IMR-90 (cell line): ENCODE measurements at places on chromosomes 4 and X. TPM values are rescaled to one million over a fixed set of nuclear protein-coding genes. Genes with fewer than 3 reads are reported as not detected.

The COL4A6 gene
- total RNA-seq: 0.28 and 0.36 TPM in 2 replicates

The NAP1L3 gene
- 2.2 and 5.3 TPM in 2 replicates for total RNA-seq

DNA sequence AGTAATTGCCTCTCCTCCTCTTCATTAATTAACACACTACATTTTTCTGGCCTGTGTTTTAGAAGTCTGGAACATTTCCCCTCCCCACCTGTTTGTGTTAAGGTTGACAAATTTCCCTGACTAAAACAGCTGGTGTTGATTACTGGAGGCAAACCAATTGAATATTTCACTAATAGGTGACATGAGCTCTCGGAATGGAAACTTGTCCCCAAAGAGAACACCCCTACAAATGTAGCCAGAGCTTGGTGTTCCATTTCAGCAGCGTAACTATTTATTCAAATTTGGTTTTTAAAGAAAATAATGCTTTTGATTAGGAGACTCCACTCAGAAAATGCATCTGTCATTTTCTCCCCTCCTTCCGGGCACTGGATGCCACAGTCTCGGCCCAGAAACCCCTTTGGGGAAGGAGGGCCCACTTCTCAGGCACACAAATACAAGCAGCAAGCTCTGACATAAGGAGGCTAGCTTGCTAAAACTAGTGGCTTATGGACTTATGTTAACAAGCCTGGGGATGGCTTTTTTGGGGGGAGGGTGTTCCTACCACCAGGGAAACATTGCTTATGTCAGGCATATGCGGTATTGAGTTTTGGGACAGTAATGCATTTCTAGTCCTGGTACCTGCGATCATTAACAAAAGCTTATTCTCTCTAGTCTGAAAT lies 2.2 kb downstream of the RNF150 start:
- peaks cover 4% of the 10 kb centered on the region for H3K4me1 ChIP-seq
- 0 out of 2 replicates have a peak, but pooled peaks cover 2% of the 10 kb centered on the region for H3K27me3 ChIP-seq
- H3K4me3 ChIP-seq: peak overlapping the region; percentile 97; the same call in 1 of the 2 replicates
- no peak for DNase-seq

DNA sequence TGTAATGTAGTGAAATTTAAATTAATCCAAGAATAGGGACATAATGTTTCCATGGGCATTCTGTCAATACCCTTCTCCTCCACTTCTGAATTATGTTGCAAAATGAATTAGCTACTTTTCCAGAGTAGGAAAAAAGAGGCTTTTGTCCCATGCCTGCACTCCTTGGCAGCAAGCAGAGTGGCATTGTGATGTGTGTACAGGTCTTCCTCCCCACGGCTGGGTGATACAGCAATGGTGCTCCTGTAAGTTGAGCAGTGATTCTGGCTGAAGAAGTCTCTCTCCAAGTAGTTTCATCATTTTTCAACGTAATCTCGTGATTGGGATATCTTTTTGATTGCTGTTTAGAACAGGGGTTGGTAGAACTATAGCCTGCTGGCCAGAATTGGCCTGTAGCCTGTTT lies 59.9 kb downstream of the KIT start:
- H3K4me3 ChIP-seq: no peak overlapping the region
- no peak for DNase-seq
- no peaks in the 10 kb centered on the region for H3K27me3 ChIP-seq
- peaks cover 2% of the 10 kb centered on the region for H3K4me1 ChIP-seq
- no peak overlapping the region for H3K27ac ChIP-seq

The APELA gene
- not detected in 2 replicates for total RNA-seq

The ING2 gene
- total RNA-seq: 2.5 and 9.7 TPM in 2 replicates

The TLR7 gene
- not detected in 2 replicates for total RNA-seq

DNA sequence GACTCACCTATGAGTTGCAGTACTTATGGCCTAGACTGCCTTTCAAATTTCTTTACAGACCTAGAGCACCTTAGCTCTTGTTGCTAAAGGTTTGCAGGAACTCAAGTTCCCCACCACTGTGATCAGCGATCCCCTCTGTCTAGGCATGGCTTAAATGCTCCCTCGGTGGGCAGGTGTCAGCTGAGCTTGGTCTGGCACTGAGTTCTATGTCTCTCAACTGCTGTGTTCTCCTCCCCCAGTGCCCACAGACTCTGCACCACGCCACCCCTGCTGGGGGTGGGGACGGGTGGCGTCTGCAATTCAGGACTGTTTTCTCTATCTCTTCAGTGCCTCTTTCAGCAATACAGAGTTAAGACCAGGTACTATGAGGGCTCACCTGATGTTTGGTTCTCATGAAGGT lies 30.5 kb downstream of the TMEM271 start:
- H3K27ac ChIP-seq: no peak overlapping the region
- no peak overlapping the region for H3K4me3 ChIP-seq
- H3K36me3 ChIP-seq: no peaks in the 10 kb centered on the region
- no peak for DNase-seq

DNA sequence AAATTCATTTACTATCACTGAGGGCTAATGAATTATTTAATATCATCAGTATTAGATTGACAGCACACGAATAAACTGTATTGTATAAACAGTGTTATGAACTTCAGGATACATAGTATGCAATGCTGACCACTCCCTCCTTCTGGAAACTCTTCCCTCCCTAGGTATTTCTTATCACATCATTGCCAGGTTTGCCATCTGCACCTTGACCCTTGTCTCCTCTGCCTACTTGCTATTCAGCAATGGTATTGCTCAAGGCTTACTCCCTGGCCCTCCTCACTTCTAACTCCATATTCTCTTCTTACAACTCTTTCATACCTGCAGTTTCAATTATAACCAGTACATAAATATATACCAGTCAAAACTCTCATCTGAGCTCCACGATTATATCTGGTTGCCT lies 38.9 kb downstream of the ATP8A1 start:
- no peak overlapping the region for H3K27ac ChIP-seq
- H3K4me3 ChIP-seq: no peak overlapping the region
- H3K4me1 ChIP-seq: no peaks in the 10 kb centered on the region
- no peak for DNase-seq
- no peaks in the 10 kb centered on the region for H3K36me3 ChIP-seq

The BEX3 gene
- 114 and 332 TPM in 2 replicates for total RNA-seq

The MAGEB1 gene
- total RNA-seq: not detected in 2 replicates

DNA sequence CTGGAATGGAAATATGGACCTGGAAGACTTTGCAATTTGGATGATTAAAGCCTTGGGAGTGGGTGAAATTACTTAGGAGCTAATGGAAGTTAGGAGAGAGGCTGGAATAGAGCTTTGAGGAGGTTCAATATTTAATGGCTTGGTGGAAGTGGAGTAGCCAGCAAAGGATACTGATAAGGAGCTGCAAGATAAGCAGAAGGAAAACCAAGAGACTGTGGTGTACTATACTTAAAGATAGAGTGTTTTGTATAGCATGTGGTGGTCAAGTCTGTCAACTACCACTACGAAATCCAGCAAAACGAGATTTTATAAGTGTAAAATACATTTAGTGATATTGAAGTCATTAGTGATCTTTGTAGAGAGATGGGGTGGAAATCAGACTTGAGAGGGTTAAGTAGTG lies 54.0 kb upstream of the TMLHE start:
- H3K4me1 ChIP-seq: no peaks in the 10 kb centered on the region
- no peak overlapping the region for H3K27ac ChIP-seq
- no peaks in the 10 kb centered on the region for H3K27me3 ChIP-seq
- no peak overlapping the region for H3K4me3 ChIP-seq
- H3K36me3 ChIP-seq: no peaks in the 10 kb centered on the region

The TBX22 gene
- total RNA-seq: not detected in 2 replicates

DNA sequence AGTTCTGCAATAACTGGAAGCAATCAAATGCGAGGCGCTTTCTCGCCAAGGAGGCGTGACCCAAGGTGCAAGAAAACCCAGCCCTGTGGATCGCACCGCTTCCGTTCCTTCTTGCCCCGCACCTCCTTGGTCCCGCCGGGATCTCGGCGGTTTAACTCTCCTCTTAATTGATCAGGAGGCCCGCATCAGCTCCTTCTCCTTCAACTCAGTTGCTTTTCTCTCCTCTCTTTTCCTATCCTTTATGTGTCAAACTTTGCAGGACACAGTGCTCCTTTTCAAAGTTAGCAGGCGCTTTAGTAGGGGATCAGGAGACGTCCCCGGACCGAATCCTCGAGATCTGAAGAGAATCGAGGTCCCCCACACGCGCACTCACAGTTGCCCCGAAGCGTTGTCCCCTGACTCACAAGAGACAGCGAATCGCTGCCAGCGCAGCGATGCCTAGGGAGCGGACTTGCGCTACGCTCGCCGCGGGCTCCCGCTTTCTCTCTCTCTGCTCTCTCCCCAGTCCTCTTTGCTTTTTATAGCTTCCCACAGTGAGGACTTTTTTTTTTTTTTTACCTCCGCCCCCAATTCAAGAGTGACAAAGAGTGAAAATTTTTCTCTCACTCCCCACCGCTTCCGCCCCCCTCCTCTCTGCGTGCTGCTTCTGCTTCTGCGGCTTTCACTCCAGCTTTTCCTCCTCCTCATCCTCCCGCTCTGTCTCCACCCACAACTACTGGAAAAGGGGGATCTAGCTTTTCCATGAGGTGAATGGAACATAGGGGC lies at the start of gene DKK2:
Gene DKK2 (minus strand): TSS at position 495 of the 765 bp plus-strand sequence. CDS start 722 bp downstream, outside the sequence.
- H3K4me1 ChIP-seq: no peaks in the 10 kb centered on the region
- H3K36me3 ChIP-seq: no peaks in the 10 kb centered on the region
- DNase-seq: peak; percentile 28
- no peak within 1 kb of the TSS for H3K27ac ChIP-seq
- peak within 1 kb of the TSS; percentile 8 for H3K4me3 ChIP-seq

- no peaks in the 10 kb centered on the region for H3K36me3 ChIP-seq
- H3K27me3 ChIP-seq: no peaks in the 10 kb centered on the region; the same call in 1 of the 2 replicates
- H3K4me3 ChIP-seq: no peak overlapping the region
- H3K4me1 ChIP-seq: peaks cover 13% of the 10 kb centered on the region; the same call in 1 of the 2 replicates
Measured at GRCh38 chr4:172998527-172999469, 169.8 kb upstream of the GALNT7 start.

GRCh38 chr4:90207887-90208454 lies 80.8 kb downstream of the CCSER1 start:
- no peak overlapping the region for H3K27ac ChIP-seq
- H3K36me3 ChIP-seq: no peaks in the 10 kb centered on the region
- H3K4me1 ChIP-seq: no peaks in the 10 kb centered on the region
- no peaks in the 10 kb centered on the region for H3K27me3 ChIP-seq
- no peak for DNase-seq
- H3K4me3 ChIP-seq: no peak overlapping the region

DNA sequence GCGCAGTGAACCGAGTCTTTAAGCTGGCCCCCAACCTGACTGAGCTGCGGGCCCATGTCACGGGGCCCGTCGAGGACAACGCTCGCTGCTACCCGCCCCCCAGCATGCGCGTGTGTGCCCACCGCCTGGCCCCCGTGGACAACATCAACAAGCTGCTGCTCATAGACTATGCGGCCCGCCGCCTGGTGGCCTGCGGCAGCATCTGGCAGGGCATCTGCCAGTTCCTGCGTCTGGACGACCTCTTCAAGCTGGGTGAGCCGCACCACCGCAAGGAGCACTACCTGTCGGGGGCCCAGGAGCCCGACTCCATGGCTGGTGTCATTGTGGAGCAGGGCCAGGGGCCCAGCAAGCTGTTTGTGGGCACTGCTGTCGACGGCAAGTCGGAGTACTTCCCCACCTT lies 2.2 kb downstream of the PLXNA3 start:
- peaks cover 43% of the 10 kb centered on the region for H3K36me3 ChIP-seq
- no peak for DNase-seq
- H3K27me3 ChIP-seq: no peaks in the 10 kb centered on the region
- peaks cover 4% of the 10 kb centered on the region; the same call in 1 of the 2 replicates for H3K4me1 ChIP-seq
- H3K27ac ChIP-seq: no peak overlapping the region; the same call in 1 of the 2 replicates
- H3K4me3 ChIP-seq: peak overlapping the region; percentile 74

DNA sequence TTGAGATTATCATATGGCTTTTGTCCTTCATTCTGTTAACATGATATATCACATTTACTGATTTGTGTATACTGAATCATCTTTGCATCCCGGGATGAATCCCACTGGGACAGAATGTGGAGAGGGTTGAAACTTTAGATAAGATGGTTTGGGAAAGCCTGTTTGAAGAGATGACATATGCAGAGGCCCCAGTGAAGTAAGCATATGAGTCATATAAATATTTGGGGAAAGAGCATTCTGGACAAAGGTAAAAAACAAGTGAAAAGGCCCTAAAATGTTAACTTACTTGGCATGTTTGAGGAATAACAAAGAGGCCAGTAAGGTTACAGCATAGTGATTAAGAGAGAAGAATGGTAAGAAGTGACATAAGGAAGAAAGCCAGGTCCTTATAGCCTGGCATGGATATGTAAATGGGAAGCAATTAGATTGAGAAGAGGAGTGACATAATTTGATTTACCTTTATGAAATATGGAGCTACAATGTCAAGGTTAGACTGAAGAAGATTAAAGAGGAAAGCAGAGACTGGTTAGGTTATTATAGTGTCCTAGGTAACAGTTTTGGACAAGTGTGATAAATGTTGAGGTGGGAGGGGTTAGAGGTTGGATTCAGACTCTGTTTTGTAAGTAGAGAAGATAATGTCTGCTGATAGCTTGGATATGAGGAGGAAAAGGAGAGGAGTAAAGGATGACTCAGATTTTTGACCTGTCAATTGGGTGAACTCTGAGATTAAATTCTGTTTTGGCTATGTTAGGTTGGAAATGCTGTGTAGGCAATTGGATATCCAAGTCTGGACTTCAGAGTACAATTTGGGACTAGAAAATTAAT lies 54.6 kb upstream of the DRP2 start:
- no peaks in the 10 kb centered on the region; the same call in 1 of the 2 replicates for H3K27me3 ChIP-seq
- H3K27ac ChIP-seq: no peak overlapping the region
- H3K4me3 ChIP-seq: no peak overlapping the region
- H3K4me1 ChIP-seq: peaks cover 4% of the 10 kb centered on the region
- no peaks in the 10 kb centered on the region for H3K36me3 ChIP-seq

GRCh38 chr4:99828477-99828876 lies 11.8 kb downstream of the DAPP1 start:
- H3K4me3 ChIP-seq: no peak overlapping the region
- H3K36me3 ChIP-seq: no peaks in the 10 kb centered on the region
- H3K27me3 ChIP-seq: peaks cover 2% of the 10 kb centered on the region; the same call in 1 of the 2 replicates
- DNase-seq: no peak

- no peak overlapping the region for H3K4me3 ChIP-seq
- peaks cover 3% of the 10 kb centered on the region; the same call in 1 of the 2 replicates for H3K4me1 ChIP-seq
- DNase-seq: no peak
- H3K27ac ChIP-seq: no peak overlapping the region
- H3K36me3 ChIP-seq: peaks cover 2% of the 10 kb centered on the region; the same call in 1 of the 2 replicates
Measured at GRCh38 chrX:150483356-150483985, 85.0 kb upstream of the MTM1 start.

The HTR2C gene
- total RNA-seq: not detected in 2 replicates

The JADE3 gene
- 4.4 and 4.7 TPM in 2 replicates for total RNA-seq

- H3K4me1 ChIP-seq: peaks cover 1% of the 10 kb centered on the region; the same call in 1 of the 2 replicates
- H3K27ac ChIP-seq: no peak overlapping the region; the same call in 1 of the 2 replicates
- peak overlapping the region; percentile 59 for H3K4me3 ChIP-seq
- DNase-seq: peak; percentile 3
Measured at GRCh38 chr4:83109480-83110222, 4.9 kb downstream of the PLAC8 start.

The PNCK gene
- total RNA-seq: 0.18 TPM in 1 of 2 replicates, not detected in the other

The DOK7 gene
- not detected in 2 replicates for total RNA-seq

DNA sequence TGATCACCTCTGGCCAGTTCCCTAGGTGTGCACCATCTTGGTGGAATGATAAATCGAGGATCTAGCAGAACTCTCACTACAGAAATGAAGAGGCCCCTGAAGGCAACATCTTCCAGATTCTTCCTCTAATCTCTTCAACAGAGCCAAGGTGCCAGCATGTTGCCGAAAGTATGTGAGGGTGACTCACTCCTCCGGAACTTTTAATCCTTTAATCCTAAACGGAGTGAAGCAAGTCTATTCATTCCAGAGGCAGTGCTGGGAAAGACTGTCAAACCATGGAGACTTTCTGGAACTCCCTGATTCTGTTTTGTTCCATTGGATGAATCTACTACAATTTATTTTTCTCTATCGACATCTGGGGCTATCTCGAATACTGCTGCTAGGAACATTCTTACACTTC lies 68.7 kb downstream of the SUPT20HL2 start:
- no peaks in the 10 kb centered on the region for H3K36me3 ChIP-seq
- DNase-seq: peak; percentile 70
